ENCODE measurements at places on chromosomes 1 and 21. TPM values are rescaled to one million over a fixed set of nuclear protein-coding genes. Genes with fewer than 3 reads are reported as not detected.

Gene KANK4
- polyA plus RNA-seq, result 19.6 TPM

Gene NECAP2
- polyA plus RNA-seq, result 67.9 TPM

Gene LEMD1
- 3.0 TPM for polyA plus RNA-seq

Gene BRINP2
- polyA plus RNA-seq, result 0.16 TPM

DNA sequence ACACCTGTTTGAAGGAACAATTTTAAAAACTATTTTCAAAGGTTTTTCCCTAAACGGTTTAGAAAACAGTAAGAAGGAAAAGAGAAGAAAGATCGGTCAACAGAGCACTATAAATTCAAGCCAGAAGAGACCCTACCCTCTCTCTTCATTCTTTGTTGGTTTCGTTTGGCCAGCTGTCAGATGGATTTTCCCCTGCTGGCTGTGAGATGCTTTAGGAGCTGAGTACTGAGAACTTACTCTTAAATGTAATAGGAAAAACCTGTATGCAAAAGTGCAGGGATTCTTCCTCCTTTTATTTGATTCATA, 1.3 kb upstream of the TXNIP start:
- no peak for DNase-seq

- DNase-seq, result no peak
Observed at GRCh38 chr1:36909946-36910725, 124.2 kb downstream of the GRIK3 start.

DNA sequence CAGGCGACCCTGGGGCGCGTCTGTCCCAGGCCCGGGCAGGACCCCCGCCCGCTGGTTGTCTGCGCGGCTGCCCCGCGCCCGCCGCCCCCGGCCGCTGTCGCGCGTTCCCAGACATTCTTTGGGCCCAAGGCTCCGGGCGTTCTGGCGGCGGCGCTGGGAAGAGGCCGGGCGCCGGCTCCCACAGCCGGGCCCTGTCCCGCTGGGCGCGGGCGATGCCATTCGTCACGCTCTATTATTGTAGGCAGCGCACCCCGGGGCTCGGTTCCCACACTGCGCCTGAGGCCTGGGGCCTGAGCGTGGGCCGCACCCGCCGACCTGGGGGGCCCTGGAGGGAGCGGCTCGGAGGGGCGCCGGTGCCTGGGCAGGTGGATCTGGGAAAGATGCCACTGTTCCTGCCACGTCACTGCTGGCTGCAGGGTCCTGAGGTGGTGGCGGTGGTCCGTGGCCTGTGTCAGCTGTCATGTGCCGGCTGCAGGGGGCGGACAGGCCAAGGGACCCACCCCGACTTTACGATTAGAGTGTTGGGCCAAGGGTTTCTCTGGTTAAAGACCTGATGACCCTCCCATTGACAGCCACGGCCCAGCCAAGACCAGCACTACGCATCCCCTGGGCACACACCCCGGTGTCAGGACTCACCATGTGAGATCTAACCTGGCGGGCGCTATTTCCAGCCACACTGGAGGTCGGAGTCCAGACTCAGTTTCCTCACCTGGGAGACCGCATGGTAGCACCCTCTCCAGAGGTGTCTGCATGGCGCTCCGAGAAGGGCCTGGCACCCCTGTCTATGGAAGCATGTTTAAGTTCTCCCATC, 55.1 kb upstream of the ADARB1 start:
- DNase-seq, result no peak

DNA sequence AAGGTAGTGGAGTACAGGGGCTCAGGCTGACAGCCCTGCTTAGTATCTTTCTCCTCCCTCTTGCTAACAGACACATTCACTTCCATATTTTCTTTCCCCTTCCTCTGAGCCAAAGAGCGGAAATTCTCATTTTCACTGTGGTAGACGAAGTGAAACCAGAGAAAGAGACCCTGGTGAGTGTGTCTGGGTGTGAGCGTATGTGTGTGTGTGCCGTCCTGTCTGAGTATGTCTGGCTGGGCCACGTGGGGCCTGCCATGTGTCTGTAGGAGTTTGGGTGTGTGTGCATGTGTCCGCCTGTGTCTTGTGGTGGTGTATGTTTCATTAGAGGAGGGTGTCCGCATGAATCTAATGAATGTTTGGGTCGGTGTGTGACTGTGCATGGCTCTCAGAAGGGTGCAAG, 1.7 kb downstream of the COL8A2 start:
- no peak for DNase-seq

GRCh38 chr1:89444791-89445190, 79.8 kb upstream of the LRRC8B start:
- DNase-seq, result no peak

DNA sequence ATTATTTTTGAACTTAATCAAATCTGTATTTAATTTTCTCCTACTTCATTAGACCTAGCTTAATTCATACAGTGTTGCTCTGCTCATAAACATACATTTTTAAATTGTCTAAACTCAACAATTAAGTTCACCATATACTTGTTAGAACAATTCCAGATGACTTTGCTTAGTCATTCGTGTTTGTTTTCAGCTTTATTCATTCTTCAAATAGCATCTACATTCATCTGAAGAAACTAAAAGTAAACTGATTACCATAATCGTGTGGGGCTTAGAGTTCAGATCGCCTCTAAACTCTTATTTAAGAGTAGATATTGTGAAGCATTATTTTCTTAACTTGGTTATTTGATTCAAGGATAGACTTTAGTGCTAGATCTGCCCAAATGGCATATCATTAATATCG, 34.4 kb downstream of the KLHL20 start:
- no peak for DNase-seq

DNA sequence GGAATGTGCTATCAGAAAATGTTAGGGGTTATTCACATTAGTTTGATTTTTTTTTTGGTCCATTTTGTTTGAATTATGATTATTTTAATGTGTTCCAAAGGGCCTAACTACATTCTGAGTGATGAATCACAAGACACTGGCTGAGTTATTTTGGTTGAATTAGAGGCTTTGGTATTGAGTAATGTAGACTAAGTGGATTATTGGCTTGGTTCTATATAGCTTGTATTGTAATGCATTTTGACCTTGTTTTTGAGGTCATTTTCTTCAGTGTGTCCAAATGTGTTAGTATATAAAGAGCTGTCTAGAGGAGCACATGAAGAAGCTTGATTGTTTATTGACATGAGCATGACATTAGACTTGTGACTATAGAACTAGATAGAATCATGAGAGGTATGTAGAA, 3.4 kb downstream of the ZNF326 start:
- DNase-seq, result no peak

- DNase-seq, result no peak
Observed at GRCh38 chr1:210250998-210251679, 18.5 kb downstream of the SERTAD4 start.

DNA sequence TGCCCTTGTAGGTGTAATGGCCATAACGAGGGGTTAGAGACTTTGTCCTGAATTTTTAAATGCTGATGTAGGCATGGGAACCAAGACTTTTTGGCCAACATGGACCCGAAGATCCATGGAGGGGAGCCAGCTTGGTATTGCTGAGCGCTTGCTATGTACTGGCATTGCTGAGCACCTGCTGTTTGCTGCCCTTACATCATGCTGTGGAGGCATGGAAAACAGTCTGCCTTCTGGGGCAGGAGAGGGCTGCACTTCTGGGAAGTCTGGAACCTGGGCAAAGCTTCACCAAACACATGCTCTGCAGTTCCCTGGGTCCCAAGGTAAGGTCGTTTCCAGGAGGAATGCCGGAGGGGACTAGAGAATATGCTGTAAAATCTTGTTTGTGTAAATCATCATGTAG, 86.3 kb upstream of the CNIH3 start:
- no peak for DNase-seq

DNA sequence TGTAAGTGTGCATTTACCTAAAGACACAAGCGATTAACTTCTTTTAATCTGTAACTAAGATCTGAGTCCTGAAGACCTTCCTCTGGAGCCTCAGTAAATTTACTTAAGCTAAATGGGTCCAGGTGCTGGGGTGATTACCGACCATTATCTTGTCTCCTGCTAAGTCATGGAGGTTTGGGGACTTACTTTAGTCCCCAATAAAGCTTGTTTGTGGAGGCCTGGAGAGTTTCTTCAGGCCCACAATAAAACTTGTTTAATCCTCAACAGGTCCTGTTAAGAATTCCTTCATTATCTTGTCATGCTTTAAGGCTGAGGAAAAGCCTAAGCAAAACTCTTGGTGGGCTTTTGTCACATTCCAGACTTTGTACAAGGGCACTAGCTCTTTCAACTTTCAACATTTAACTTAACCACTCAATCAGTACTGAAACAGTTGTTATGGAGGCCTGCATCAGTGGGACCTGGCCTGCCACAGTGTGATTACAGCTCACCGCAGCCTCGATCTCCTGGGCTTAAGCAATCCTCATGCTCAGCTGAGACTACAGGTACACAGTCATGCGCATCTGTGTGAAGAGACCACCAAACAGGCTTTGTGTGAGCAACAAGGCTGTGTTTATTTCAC, 84.0 kb downstream of the FMO4 start:
- DNase-seq, result no peak

DNA sequence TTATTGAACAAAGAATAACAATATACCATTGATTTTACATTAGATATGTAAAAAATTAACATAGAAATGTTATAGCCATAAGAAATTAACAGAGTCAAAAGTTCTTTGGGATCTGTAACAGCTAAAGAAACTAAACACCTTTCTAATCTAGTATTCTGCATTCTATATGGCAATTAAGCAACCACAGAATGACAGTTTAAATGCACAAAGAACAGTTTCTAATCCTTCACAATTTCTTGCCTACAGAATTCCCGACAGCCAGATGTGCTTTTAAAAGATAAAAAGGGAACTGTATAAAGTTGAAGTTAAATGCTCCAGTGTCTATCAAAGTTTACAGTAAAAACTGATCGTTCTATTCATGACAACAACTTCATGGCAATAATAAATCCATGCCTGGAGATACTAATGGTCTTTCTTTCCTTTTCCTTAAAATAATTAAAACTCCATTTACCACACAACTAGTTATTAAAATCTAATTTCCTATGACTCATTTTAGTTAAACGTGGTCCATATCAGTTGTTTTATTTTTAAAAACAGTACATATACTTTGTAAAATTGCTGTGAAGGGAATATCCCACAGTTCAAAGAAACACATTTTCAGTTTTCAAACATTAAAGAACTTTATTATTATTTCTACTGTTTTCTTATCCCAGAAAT, 110.2 kb downstream of the EIF4G3 start:
- no peak for DNase-seq

GRCh38 chr1:246160905-246161304, 346.2 kb downstream of the SMYD3 start:
- no peak for DNase-seq

DNA sequence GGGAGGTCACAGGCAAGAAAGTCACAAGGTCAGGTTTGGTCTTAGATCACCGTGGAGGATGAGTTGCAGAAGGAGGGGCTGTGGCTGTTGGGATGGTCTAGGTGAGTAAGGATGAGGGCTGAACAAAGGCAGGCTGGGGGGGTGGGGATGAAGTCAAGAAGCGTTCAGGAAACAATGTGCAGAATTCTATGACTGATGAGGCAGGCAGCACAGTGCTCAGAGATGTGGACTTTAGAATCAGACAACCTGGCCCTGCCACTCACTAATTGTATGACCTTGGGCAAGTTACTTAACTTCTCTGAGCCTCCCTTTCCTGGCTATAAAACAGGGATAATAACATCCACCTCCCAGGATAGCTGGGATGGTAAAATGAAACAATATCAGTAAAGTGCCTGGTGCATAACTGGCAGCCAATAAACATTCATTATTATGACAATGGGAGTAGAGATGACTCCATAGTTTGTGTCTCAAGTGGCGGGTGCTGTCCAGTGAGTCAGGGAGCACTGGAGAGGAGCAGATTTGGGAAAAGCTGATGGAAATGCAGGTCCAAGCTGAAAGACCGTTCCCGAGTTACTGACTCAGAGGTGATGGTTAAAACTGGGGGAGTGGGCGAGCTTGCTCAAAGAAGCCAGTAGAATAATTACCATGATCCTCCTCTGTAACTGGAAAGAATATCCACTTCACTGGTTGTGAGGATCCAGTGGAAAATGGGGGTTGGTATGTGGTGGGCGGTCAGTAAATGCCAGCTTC, 2.1 kb downstream of the TIE1 start:
- DNase-seq, result no peak

GRCh38 chr1:244047621-244048255, 3.3 kb upstream of the ZBTB18 start:
- peak; percentile 39 for DNase-seq

GRCh38 chr1:165840423-165840822, 13.0 kb downstream of the UCK2 start:
- no peak for DNase-seq

DNA sequence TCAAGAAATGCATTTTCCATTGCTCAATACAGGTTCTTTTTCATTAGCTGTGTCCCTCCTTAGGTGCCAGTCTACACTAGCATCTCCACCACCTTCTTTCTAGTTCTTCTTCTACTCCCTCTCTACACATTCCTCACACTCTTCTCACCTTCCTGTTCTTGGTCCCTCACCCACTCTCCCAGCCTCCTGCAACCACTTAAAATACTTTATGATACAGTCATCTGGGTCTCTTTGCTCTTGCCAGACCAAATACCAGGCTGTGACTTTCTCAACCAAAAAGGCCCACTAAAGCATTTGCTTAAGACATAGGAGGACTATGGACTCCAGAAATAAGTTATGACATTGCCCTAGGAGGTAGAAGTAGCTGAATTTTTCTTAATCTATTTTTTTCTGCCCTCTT, 35.1 kb downstream of the PIGM start:
- no peak for DNase-seq

All from left renal pelvis (tissue), 4 donors.